Upper lobe of left lung (tissue), 6 donors: ENCODE measurements at places on chromosomes 3 and 15. TPM values are rescaled to one million over a fixed set of nuclear protein-coding genes. Genes with fewer than 3 reads are reported as not detected.

GPR27 gene
- not detected for total RNA-seq

ACTRT3 gene
- total RNA-seq, result 0.55 TPM

NDUFB5 gene
- total RNA-seq, result 49.9 TPM

- DNase-seq, result no peak
Observed at GRCh38 chr3:191123231-191123630, 75.8 kb upstream of the OSTN start.

DNA sequence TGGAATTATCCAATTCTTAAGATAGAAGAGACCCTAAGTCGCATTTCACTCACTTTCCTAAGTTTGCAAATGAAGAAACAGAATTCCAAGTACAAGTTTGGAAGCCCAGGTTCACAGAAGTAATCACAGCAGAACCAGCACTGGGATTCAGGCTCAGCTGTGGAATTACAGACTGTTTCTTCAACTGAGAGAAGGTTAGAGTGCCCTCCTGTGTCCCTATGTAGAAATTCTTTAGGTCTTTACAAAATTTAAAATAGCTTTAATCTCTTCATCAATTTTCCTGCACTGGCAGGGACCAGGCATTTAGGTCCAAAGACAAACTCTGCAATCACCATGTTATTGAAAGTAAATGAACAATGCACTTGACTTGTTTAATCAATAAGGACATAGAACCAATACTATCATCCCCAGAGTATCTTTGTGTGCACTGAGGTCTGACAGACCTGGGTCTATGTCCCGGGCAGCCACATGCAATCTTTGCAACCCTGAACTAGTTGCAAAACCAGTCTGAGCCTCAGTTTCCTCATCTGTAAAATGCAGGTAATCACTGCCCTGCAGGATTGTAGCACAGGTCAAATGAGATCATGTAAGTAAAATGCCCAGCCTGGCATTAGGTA lies 96.3 kb upstream of the ZBED2 start:
- no peak for DNase-seq

GRCh38 chr3:72487078-72487765 lies 361.0 kb downstream of the SHQ1 start:
- DNase-seq, result peak; percentile 85

GRCh38 chr15:58292751-58293175 lies 139.0 kb upstream of the LIPC start:
- no peak for DNase-seq

DNA sequence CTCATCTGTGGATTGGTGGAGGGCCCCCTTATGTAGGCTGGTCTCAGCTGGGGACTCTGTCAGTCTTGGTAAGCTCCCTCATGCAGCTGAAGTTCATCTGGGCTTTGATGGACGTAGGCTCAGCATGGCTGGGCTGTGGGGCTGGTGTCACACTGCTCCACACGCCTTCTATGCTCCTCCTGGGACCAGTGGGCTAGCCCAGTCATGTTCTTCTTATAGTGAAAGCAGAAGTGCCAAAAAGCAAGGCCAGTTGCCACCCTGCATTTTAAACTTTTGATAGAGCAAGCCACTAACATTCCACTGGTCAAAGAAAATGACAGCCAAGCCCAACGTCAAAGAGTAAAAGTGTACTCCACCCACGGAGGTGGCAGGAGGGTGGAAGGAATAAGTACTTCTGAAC lies 165.5 kb downstream of the MEX3B start:
- no peak for DNase-seq

GRCh38 chr3:163672954-163673353 lies 1405.3 kb downstream of the SI start:
- DNase-seq, result no peak

HTR3E gene
- not detected for total RNA-seq

NPAP1 gene
- total RNA-seq, result not detected

DNA sequence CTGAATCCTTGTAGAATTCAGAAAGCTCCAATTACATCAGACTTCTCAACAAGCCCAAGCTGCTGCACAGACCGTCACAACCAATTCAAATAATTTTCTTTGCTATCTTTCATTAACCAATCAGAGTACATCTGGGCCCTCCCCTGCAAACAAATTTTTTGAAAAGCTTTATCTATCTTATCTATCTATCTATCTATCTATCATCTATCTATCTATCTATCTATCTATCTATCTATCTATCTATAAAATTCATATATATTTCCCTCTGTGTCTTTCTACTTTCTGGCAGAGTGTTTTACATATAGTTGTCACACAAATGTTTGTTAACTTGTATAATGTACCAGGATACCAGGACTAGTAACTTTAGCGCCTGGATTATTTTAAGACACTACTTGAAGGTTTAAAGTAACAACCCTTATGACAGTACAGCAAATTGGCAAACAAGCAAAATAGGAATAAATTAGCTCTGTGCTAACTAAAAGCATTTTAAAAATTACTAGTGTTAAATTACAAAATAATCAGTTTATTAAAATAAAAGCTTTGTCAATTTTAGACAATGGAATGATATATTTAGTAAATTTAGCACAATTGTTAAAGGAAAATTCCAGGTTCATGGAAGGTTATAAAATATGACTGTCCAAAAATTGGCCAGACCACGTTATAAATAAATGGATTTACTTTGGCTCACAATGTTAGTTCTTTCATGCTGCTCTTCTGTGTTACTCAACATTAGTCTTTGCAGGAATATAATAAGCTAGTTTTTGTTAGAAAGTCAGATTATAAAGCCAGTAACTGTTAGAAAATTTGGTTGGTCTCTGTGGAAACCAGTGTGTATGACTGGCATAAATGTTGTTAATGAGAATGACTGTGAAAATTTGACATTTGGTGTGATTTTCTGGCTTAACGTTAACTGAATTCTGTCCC lies 138.6 kb downstream of the SUCNR1 start:
- no peak for DNase-seq

DNA sequence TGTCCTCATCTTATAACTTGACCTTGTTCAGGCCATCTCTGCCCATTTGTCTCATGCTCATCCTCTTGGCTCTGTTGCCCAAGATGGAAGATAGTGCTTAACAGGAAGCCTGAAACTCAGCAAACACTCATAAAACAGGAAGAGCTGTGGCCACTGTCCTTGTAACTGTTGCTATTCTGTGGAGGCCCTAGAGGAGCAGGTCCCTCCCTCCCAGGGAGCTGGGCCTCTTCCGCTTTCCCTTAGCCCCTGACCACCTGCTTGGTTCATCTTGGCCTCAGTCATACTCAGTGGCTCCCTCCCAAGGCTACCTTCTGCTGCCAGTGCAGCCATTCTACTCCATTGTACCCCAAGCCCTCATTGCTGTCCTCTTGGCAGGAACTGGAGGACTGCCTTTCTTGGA lies 3.5 kb downstream of the MAPKAPK3 start:
- no peak for DNase-seq

DNA sequence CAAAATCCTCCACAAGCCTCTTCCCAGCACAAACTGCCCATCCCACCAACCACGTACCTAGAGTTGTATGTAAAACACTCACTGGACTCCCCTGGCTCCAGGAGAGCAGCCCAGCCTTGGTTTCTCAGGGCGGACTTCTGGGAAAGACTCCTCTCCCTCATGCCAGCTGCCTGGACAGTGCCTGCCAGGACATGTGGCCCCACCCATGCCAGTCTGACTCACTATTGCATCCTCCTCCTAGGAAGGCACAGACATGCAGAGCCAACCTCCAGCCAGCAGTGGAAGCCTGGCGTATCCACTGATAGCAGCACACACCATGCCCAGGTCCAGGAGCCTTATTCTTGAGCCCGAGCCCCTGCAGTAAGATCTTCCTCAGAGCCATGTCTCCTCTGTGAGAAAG lies 8.6 kb downstream of the PKM start:
- DNase-seq, result peak; percentile 42

DNA sequence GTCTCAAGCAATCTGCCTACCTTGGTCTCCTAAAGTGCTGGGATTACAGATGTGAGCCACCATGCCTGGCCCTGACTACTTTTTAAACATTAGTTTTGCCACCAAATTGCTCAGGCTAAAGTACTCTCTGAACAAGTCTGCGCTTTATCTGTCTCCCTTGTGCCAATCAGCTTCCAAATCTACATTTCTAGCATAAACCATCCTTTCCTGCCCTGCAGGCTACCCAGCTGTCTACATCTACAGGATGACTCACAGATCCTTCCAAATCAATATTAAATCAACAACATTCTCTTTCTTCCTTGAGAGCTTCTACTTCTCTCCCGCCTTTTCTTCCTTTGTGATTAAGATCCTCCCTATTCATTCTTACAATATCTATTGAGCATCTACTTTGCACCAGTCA lies 16.0 kb upstream of the ATOSA start:
- no peak for DNase-seq

- no peak for DNase-seq
Observed at GRCh38 chr15:98375513-98376340, 272.6 kb upstream of the IGF1R start.

CYP8B1 gene
- not detected for total RNA-seq

HAPLN3 gene
- total RNA-seq, result 4.8 TPM

DNA sequence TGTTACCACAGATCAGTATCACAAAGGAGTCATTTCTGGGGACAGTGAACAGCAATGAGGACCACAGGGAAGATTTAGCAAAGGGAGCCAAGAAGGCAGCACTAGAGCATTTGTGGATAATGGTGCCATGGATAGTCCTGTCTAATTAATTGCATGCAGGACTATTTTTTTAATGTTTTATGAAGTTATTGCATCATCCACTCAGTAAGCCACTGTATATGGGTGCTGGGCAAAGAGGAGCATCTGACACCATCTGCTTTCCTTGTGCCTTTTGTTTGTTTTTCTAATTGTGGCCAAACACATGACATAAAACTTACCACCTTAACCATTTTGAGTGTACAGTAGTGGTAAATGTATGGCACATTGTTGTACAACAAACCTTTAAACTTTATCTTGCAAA lies 301.1 kb upstream of the LRRFIP2 start:
- no peak for DNase-seq

- DNase-seq, result no peak
Observed at GRCh38 chr3:31210068-31210645, 315.7 kb upstream of the GADL1 start.

RASL12 gene
- total RNA-seq, result 49.9 TPM
